ENCODE measurements at places on chromosomes 13 and 19.

DNA sequence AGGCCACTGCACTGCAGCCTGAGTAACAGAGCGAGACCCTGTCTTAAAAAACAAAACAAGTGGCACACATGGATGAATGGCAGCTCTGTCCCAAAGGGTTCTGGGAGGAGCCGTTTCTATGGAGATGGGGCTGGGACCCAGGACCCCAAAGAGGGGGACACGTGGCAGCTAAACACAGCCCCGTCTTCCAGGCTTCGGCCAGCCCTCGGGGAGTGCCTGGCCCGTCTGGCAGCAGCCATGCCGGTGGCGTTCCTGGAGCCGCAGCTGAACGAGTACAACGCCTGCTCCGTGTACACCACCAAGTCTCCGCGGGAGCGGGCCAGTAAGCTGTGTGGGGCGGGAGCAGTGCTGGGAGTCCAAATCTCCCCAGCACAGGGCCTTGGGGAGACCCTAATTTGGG, 82.4 kb downstream of the RYR1 start:
- DNase-seq = no peak

GRCh38 chr19:33348301-33349010, 25.1 kb upstream of the CEBPG start:
- no peak for DNase-seq

DNA sequence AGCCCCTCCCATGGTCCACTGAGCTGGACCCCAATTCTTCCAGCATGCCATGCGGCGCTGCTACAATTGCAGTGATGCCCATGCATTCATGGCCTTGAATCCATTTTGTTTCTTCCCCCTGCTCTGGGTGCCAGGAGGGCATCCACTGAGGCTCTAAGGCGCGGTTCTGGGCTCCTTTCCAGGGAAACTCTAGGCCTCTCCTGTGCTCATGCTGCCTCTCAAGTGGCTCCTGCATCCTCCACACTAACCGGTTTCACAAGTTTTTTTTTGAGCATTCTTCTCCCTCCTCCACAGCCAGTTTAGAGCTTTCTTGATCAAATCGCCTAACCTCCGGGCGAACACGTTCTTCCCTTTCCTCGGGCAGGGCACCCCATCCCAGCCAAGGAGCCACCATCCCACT, 69.1 kb upstream of the FLT1 start:
- no peak for DNase-seq

GRCh38 chr13:41562083-41562482, 104.7 kb downstream of the RGCC start:
- DNase-seq = no peak

DNA sequence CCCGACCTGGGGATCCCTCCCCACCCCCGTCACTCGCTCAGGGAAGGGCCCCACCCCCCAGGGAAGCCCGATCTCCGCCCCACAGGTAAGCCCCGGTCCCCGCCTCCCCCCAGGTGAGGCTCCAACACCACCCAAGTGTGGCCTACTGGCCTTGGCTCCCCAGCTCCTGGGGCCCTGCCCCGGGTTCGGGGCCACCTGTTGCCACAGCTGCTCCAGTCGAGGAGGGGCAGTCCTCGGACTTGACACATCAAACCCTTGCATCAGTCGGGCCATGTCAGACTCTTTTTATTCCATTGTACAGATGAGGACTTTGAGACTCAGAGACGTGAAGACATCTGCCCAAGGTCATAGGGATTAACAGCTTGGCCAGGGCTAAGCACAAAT, 512 bp downstream of the CC2D1A start:
- peak; percentile 38 for DNase-seq

GRCh38 chr19:40662925-40663694, 27.3 kb downstream of the NUMBL start:
- peak; percentile 94 for DNase-seq
